ENCODE measurements at places on chromosomes 13 and 19.

GRCh38 chr19:48627201-48627864 lies 8.0 kb downstream of the SPHK2 start:
- no peak for DNase-seq

DNA sequence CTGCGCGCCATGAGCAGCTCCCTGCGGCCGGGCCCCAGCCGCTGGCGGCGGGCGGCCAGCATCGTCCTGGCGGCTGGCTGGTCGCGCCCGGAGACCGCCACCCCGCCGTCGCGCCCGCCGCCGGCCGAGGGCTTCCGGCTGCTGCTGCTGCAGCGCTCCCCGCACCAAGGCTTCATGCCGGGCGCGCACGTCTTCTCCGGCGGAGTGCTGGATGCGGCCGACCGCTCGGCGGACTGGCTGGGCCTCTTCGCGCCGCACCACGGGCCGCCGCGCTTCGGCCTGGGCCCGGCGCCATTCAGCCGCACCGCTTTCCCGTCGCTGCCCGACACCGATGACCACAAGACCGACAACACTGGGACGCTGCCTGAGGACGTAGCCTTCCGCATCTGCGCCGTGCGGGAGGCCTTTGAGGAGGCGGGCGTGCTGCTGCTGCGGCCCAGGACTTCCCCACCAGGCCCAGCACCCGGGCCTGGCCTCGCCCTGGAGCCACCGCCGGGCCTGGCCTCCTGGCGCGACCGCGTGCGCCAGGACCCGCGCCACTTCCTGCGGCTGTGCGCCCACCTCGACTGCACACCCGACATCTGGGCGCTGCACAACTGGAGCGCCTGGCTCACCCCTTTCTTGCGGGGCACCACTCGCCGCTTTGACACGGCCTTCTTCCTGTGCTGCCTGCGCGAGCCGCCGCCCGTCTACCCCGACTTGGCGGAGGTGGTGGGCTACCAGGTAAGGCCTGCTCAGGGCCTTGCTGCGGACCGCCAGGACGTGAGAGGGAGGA lies 518 bp downstream of the NUDT19 start:
- DNase-seq = no peak

- no peak for DNase-seq
These were observed 138.4 kb downstream of the UQCRFS1 start for GRCh38 chr19:29074579-29074978.

DNA sequence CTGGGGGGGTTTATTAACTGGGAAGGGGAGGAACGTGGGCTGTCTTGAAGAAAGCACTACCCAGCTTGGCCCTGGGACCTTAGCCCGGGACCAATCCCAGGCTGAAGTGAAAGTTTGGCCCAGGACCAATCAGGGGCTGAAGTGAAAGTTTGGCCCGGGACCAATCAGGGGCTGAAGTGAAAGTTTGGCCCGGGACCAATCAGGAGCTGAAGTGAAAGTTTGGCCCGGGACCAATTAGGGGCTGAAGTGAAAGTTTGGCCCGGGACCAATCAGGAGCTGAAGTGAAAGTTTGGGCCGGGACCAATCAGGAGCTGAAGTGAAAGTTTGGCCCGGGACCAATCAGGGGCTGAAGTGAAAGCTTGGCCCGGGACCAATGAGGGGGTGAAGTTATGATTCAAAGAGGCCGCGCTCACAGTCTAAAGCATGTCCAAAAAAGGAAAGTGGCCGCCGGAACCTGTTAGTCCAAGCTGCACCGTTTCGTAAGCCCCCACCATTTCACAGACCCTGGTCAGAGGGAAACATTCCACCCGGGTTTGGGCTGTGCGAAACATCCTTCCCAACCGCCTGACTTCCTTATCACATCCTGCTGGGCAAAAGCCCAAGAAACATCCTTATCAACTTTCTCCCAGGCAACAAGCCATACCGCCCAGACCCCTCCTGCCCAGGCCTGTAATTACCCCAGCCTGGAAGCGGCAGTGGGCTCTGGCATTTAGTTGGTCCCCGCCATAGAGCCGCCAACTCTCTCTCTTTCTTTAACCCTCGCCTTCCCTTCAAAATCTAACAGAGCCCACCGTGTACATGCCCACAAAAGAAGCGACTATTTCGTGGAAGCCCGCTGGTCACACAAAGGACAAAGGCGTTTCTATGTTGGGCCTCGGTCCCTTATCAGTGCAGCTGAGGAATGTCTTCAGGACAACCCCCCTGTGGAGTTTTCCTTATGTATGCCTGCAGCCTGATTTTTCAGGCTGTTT lies 1.1 kb downstream of the ZNF850 start:
- DNase-seq = peak; percentile 38

- DNase-seq = peak; percentile 45
These were observed 105.6 kb downstream of the RAB20 start for GRCh38 chr13:110455941-110456340.
